Fibroblast of skin of left quadriceps (primary cell): ENCODE measurements at places on chromosomes 1 and 21.

DNA sequence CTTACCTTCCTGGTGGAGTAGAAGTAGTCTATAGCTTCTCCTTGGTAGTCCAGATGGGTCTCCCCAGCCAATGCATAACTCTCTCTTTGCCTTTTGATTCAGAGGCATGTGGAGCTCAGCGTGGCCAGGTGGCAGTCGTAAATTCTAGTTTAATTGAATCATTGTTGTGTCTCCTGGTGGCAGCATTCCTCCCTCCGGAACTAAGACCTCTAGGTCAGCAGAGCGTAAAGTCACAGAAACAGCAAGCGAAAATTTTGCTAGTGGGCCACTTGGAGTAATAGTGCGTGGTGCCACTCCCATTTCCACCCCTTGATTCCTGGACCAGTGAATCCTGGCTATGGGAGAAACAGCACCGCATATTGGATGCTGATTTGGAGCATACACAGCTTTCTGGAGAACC, 3.9 kb upstream of the TMPRSS2 start:
- no peak for DNase-seq

- DNase-seq = no peak
These were observed 146.4 kb downstream of the PRDM16 start for GRCh38 chr1:3215198-3216014.

DNA sequence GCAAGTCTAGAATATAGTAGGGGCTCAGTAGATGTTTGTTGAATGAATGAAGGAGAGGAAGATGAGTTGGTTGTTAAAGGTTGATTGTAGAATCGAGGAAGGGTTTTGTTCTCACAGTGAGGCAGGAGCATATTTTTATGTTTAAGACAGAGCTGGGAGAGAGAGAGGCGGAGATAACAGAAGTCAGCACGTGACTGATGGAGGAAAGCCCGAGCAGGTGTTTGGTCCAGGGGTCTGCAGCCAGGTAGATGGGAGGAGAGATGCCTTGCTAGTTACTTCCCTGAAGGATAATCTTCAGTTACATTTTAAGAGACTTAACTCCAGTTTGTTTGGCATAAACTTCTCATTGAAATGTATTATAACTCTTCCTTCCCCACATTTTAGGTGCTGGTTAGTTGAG, 86.8 kb downstream of the DYRK1A start:
- no peak for DNase-seq

GRCh38 chr1:8858888-8859706, 19.4 kb downstream of the ENO1 start:
- peak; percentile 31 for DNase-seq

GRCh38 chr1:55043011-55043410, 3.7 kb downstream of the PCSK9 start:
- no peak for DNase-seq

DNA sequence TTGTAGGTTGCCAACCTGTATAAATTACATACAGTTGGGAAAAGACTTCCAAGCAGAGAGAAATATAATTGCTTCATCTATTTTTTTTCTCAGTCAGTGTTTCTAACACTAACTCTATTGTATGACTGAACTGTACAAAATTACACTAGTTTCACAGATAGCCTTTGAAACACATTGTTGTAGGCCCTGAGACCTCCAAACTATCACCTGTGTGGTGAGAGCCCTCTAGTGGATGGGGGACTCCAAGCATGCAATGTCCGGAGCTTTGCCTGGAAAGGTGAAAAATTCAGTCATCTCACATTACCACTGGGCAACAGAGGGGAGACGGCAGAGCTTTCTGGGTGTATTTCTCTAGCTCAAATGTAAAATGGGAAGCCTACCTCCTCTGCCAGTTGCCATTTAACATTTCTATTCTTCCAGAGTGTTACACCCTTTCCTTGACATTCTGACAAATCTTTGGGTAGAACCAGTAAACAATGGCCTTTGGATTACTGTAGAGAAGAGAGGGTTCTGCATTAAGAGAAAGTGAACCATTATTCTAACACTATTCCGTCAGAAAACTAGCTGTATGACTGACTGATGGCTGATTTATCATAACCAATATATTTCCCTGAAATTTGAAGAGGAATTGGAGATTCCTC, 212.2 kb downstream of the LYPLAL1 start:
- peak; percentile 29 for DNase-seq

- no peak for DNase-seq
These were observed 120.2 kb downstream of the EPHB2 start for GRCh38 chr1:22830757-22831340.

- peak; percentile 20 for DNase-seq
These were observed 44.7 kb upstream of the GOLT1A start for GRCh38 chr1:204258213-204259115.

- DNase-seq = no peak
These were observed 18.4 kb upstream of the RNF19B start for GRCh38 chr1:32983020-32983419.

DNA sequence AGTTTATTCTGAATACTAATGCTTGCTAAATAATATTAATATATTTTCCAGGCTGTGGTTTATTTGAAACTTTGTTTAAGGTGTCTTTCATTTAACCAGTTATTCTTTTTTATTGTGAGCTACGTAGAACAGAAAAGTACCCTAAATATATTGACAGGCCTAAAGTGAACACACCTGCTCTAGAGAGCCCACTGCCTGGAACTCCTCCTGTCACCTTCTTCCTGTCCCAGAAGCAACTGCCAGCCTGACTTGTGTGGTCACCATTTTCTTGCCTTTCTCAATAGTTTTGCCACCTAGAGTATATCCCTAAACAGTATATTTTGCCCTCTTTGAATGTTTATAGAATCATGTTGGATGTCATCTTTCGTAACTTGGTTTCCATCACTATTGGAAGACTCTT, 48.5 kb downstream of the SCCPDH start:
- no peak for DNase-seq

- DNase-seq = no peak
These were observed 75.0 kb downstream of the NEK7 start for GRCh38 chr1:198231779-198232178.

DNA sequence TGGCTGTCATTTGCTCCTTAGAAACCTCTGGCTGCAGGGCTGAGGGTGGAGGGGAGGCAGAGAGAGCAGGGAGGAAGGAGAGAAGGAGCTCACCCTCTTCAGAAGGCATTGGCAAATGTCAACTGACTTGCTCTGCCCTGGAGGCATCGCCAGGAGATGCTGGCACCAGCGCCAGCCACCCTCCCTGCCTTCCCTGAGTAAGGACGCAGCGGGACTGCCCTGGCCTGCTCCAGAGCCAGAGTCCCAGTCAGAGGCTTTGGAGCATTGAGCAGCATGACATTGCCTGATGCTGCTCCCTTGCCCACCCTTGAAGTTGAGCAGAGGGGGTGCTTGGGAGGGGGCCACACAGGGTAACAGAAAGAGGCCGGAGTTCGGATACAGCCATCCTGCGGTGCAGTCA, 62.3 kb downstream of the DISP3 start:
- no peak for DNase-seq

- DNase-seq = peak; percentile 8
These were observed 38.0 kb upstream of the PPP2R5A start for GRCh38 chr1:212247179-212247721.

DNA sequence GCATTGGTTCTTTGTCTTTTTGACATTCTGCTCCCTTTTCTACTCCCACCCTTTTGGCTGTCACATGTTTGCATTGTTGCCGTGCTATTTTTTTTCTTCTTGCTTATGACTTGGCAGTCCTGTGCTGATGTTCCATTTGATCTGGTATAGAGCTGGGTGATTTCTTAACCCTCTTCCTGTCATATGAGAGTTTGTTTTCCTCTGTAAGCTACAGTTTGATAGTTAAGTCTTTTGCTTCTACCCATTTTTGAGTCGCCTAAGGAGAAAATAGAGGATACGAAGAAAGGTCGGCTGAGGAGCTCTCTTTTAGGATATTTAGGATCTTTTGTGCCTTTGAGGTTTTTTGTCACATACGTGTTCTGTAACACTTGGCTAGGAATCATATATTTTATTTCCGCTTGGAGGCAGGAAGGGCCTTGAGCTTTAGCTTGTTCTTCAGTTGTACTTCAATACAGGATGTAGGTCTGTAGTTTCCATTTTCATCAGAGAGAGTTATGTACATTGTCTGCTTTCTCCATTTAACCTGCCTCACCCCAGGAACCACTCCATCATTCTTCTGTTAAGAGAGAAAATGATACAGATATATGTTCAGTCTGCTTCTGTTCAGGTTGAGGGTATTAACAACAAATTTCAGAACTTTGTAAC, 150.7 kb downstream of the BACH1 start:
- no peak for DNase-seq

DNA sequence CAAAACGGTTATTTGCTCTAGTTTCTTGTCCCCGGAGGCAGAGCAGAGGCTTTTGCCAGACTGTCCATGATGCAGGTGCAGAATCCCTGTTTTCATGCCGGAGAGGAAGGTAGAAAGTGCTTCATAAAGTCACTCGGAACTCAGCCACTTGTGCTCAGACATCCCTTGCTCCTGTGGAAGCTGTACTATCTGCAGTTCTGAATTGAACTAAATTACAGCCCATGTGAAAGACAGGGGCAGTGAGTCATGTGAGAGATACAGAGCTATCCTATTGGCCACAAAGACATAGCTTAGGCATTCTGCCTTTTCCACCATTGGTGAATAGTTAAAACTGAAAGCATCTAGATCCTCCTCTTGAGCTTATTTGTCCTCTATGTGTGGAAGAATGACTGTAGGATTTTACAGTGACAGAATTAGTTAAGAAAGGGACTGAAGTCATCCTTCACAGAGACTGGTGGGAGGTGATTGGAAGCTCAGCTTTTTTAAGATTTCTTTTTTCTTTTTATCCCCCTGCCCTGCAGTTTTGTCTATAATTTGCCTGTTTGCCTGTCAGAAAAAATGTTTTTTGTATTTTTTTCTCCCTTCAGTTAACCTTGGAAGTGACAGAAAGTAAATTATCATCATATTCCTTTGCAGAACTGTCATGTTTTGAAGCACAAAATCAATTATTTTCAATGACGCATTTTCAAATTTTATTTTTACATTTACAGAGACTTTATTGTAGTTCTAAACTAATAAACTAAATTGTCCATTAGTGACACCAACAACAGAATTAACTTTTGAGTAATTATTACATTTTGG, 298.6 kb downstream of the PTPRC start:
- peak; percentile 83 for DNase-seq

DNA sequence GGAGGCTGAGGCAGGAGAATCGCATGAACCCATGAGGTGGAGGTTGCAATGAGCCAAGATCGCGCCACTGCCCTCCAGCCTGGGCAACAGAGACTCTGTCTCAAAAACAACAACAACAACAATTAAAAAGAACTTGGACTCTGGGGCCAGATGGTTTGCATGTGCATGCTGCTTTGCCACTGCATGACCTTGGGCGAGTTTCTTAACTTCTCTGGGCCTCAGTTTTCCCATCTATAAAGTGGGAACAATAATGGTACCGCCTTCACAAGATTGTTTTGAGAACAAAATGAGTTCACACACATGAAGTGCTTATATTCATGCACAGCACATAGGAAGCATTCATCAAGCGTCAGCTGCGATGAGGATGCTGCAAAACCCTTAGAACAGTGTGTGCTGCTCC, 74.6 kb downstream of the MAN1C1 start:
- DNase-seq = no peak

DNA sequence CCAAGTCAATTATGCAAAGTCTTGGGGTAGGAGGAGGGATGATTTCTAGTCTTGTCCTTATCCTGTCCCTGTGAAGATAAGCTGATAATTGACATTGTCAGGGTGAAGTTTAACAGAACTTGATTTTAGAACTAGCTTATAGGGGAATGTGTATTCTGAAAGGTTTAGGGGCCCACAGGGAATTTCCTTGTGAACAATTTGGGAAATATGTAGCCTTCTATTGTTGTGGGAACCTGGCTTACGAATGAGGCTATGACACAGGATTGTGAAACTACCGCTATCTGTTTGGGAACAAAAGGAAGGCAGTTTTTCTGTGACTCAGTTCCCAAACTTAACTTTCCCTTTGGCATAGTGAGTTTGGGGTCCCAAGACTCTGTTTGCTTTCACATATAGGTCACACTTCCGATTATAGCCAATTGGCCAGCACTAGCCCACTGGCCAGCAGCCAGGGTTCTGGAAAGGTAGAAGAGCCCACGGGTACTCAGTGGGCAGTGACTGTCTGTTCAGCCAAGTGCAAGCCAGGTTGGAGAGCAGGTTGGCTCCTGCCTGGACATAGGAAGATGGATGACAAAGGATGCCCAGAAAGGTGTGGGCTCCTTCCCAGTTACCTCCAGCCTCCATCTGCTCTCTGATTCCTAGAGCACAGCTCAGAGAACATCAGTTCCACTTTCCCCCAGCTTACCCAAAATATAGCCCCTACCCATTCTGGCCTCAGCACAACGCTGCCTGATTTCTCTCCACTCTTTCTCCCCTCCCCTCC, 35.5 kb downstream of the H3-3A start:
- peak; percentile 61 for DNase-seq

GRCh38 chr1:166673722-166674121, 165.6 kb upstream of the POGK start:
- no peak for DNase-seq

GRCh38 chr1:201285846-201286245, 2.5 kb downstream of the PKP1 start:
- DNase-seq = no peak

GRCh38 chr1:112961072-112961471, 5.1 kb upstream of the SLC16A1 start:
- DNase-seq = no peak

DNA sequence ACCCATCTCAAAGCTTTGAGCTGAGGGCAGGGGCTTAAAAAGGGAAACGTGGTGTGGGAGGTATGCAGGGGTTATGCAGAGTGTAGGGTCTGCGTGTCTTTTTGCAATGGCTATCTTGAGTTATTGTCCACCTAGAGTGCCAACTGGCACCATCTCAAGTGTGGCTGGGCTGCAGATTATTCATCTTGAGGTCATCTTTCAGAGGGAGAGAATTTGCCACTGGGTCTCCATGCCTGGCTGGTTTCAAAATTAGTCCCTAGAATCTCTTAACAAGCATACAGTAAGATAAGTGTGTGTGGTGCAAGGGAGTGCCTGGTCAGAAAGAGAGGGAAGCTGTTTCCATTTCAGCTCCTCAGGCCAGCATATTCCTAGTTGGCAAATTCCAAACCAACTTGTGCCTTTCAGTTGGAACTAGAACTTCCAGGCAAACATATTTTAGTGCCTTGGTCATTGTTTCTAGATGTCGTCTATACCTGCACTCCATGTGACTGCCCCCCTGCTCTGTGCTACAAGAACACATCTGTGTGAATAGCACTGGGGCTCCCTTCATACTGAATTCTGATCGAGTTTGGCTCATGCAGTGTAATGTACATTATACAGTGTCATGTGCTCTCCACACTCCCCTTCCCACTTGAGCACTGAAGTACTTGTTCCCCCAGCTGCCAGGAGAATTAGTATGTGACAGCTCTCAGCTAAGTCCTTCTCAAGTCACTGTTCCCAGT, 5.0 kb upstream of the OR2T8 start:
- DNase-seq = no peak

- no peak for DNase-seq
These were observed 1.2 kb upstream of the CD34 start for GRCh38 chr1:207911856-207912760.

GRCh38 chr1:172507741-172508140, 25.2 kb upstream of the SUCO start:
- DNase-seq = no peak

- no peak for DNase-seq
These were observed 111.8 kb downstream of the VPS13D start for GRCh38 chr1:12341667-12342066.

GRCh38 chr21:36541721-36542139, 61.8 kb upstream of the CLDN14 start:
- DNase-seq = no peak
